Testis (tissue), 5 donors: ENCODE measurements at places on chromosomes 2 and 18. TPM values are rescaled to one million over a fixed set of nuclear protein-coding genes. Genes with fewer than 3 reads are reported as not detected.

- DNase-seq, result no peak
- H3K4me3 ChIP-seq, result no peak overlapping the region
- no peaks in the 10 kb centered on the region for H3K4me1 ChIP-seq
- no peaks in the 10 kb centered on the region for H3K27me3 ChIP-seq
- H3K36me3 ChIP-seq, result no peaks in the 10 kb centered on the region
Measured at GRCh38 chr18:79095216-79095615, 26.0 kb downstream of the ATP9B start.

- no peaks in the 10 kb centered on the region for H3K27me3 ChIP-seq
- H3K36me3 ChIP-seq, result no peaks in the 10 kb centered on the region
- H3K4me3 ChIP-seq, result no peak overlapping the region
- no peak for DNase-seq
- no peak overlapping the region for H3K27ac ChIP-seq
Measured at GRCh38 chr2:113305146-113305545, 26.4 kb upstream of the PAX8 start.

GRCh38 chr2:230678451-230678850 lies 34.2 kb upstream of the CAB39 start:
- no peaks in the 10 kb centered on the region for H3K27me3 ChIP-seq
- H3K4me1 ChIP-seq, result peaks cover 5% of the 10 kb centered on the region
- H3K36me3 ChIP-seq, result no peaks in the 10 kb centered on the region
- no peak overlapping the region for H3K27ac ChIP-seq

DNA sequence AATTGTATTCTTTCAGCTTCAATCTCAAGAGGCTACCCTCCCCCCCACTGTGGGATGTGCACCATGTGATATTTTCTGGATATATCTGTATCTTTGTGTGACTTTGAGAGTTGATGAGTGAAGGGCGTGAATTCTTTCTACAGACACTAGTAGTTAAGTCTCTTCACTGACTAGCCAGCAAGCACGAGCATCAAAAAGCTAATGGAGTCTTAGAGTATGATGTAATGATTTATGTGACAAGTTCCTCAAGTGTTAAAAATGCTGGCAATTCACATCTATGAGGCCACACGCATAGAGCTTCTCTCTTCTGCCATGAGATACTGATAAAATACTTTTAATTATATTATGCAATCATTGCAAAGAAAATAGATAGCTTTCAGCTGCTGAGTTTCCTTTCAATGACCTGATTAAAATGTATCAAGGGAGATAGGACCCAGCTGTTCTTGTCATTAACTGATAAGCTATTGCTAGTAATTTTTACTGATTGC lies 304.8 kb downstream of the TRIB2 start:
- H3K4me3 ChIP-seq, result no peak overlapping the region
- DNase-seq, result no peak
- no peaks in the 10 kb centered on the region for H3K36me3 ChIP-seq
- no peak overlapping the region for H3K27ac ChIP-seq
- no peaks in the 10 kb centered on the region for H3K27me3 ChIP-seq
- peaks cover 3% of the 10 kb centered on the region for H3K4me1 ChIP-seq

- DNase-seq, result no peak
- no peak overlapping the region for H3K27ac ChIP-seq
- no peaks in the 10 kb centered on the region for H3K4me1 ChIP-seq
- H3K36me3 ChIP-seq, result no peaks in the 10 kb centered on the region
- no peak overlapping the region for H3K4me3 ChIP-seq
Measured at GRCh38 chr2:165691615-165692014, 102.4 kb downstream of the GALNT3 start.

- H3K27ac ChIP-seq, result no peak overlapping the region
- H3K36me3 ChIP-seq, result no peaks in the 10 kb centered on the region
- H3K4me1 ChIP-seq, result peaks cover 8% of the 10 kb centered on the region
- H3K4me3 ChIP-seq, result no peak overlapping the region
- no peaks in the 10 kb centered on the region for H3K27me3 ChIP-seq
Measured at GRCh38 chr2:226839951-226840350, 4.1 kb downstream of the RHBDD1 start.

- peak overlapping the region; percentile 51 for H3K4me3 ChIP-seq
- no peaks in the 10 kb centered on the region for H3K36me3 ChIP-seq
- H3K27ac ChIP-seq, result peak overlapping the region; percentile 31
- DNase-seq, result peak; percentile 38
- H3K4me1 ChIP-seq, result no peaks in the 10 kb centered on the region
Measured at GRCh38 chr2:81467096-81467495, 1162.5 kb upstream of the LRRTM1 start.

GRCh38 chr2:109371481-109372170 lies 242.1 kb downstream of the SEPTIN10 start:
- DNase-seq, result no peak
- no peaks in the 10 kb centered on the region for H3K36me3 ChIP-seq
- H3K27me3 ChIP-seq, result no peaks in the 10 kb centered on the region
- no peak overlapping the region for H3K27ac ChIP-seq
- no peak overlapping the region for H3K4me3 ChIP-seq
- no peaks in the 10 kb centered on the region for H3K4me1 ChIP-seq

- no peaks in the 10 kb centered on the region for H3K4me1 ChIP-seq
- H3K27me3 ChIP-seq, result no peaks in the 10 kb centered on the region
- DNase-seq, result peak; percentile 5
- H3K4me3 ChIP-seq, result no peak overlapping the region
- no peaks in the 10 kb centered on the region for H3K36me3 ChIP-seq
Measured at GRCh38 chr2:240396623-240397541, 38.6 kb upstream of the GPC1 start.

GRCh38 chr2:148167241-148167766 lies 146.4 kb downstream of the MBD5 start:
- no peaks in the 10 kb centered on the region for H3K4me1 ChIP-seq
- H3K4me3 ChIP-seq, result no peak overlapping the region
- no peak overlapping the region for H3K27ac ChIP-seq
- H3K36me3 ChIP-seq, result no peaks in the 10 kb centered on the region
- no peaks in the 10 kb centered on the region for H3K27me3 ChIP-seq

DNA sequence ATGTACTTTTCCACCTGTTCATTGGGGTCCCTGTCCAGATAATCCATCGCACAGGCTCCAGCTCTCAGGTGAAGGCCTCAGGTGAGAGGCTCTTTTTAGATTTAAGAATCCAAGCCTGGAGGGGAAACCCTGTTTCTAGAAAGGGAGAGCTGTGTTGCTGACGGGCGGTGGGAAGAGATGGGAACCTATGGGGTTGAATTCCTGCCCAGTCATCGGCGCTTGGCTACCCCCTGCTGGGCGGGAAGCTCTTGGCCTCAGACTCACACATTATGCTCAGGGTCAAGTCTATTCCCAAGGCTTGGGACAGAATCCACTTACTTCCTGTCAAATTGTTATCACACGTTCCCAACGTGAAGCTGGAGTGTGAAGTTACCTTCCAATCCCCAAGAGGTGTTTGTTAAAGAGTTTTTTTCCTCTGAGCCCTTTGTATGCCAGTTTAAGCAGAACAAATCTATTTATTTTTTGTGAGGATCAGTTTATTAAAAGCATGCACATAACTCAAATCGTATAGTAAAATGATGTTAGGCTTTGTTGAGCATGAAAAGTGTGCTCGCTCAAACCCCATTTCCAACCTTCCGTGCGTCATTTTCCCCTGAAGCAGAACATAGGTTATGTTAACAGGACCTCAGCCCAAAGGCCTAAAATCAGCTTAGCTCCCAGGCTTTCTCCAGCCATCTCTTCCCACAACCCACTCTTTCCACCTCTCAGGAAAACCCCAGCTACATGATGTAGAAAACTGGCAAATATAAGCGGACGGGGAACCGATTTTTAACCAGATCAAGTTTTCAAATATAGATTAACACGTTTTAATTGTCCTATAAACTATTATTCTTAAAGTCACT lies 181.7 kb upstream of the ETAA1 start:
- no peaks in the 10 kb centered on the region for H3K4me1 ChIP-seq
- DNase-seq, result peak; percentile 80
- no peak overlapping the region for H3K27ac ChIP-seq
- H3K36me3 ChIP-seq, result no peaks in the 10 kb centered on the region
- H3K4me3 ChIP-seq, result no peak overlapping the region
- H3K27me3 ChIP-seq, result no peaks in the 10 kb centered on the region

DNA sequence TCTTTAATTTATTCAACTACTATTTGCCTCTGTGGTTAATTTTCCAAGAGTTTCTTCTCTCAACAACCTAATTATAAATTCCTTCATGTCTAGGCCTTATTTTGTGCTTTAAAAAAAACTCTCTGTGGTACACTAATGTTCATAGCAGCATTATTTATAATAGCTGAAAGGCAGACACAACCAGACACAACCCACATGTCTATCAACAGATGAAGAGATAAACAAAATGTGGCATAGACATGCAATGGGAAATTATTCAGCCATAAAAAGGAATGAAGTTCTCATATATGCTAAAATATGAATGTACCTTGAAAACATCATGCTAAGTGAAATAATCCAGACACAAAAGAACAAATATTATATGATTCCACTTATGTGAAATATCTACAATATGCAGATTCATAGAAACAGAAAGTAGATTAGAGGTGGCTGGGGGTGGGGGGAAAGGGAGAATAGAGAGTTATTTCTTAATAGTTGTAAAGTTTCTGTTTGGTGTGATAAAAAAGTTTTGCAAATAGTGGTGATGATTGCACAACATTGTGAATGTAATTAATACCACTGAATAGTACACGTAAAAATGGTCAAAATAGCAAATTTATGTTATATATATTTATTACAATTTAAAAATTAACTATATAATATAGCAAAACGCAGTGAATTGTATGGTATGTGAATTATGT lies 28.1 kb upstream of the RASGRP3 start:
- DNase-seq, result no peak
- no peaks in the 10 kb centered on the region for H3K27me3 ChIP-seq
- H3K27ac ChIP-seq, result no peak overlapping the region
- no peaks in the 10 kb centered on the region for H3K4me1 ChIP-seq
- H3K36me3 ChIP-seq, result no peaks in the 10 kb centered on the region

DNA sequence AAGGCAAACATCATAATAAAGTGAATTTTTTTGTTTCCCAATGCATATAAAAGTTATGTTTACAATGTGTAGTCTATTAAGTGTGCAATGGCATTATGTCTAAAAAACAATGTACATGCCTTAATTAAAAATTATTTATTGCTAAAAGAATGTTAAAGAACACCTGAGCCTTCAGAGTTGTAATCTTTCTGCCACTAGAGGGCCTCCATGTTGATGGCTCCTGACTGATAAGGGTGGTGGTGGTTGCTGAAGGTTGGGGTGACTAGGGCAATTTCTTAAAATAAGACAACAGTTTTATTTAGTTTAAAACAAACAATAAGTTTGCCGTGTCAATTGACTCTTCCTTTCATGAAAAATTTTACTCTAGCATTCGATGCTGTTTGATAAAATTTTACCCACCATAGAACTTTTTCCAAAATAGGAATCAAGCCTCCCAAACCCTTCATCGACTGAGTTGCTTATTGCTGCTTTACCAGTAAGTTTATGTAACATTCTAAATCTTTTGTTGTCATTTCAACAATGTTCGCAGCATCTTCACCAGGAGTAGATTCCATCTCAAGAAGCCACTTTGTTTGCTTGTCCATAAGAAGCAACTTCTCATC lies 32.3 kb downstream of the MAP3K2 start:
- no peak overlapping the region for H3K27ac ChIP-seq
- no peak for DNase-seq

DNA sequence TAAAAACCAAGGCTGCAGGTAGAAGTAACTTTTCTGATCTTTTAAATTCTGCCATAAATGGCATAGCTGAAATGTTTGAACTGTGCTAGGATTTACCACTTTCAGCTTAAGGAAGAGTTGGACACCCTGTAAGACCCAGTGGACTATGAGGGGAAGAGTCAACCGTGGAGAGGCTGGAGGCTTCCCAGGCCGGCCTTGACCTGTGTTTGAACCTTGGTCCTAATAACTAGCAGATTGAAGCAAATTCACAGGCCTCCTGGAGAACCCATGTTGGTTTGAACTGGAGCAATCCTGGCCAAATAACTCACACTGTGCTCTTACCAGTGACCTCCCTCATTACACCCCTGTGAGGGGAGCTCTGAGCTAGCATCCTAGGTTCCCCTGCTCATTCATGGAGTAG lies 87.2 kb upstream of the ALPP start:
- no peak overlapping the region for H3K27ac ChIP-seq
- H3K4me1 ChIP-seq, result peaks cover 45% of the 10 kb centered on the region
- H3K4me3 ChIP-seq, result no peak overlapping the region
- no peaks in the 10 kb centered on the region for H3K27me3 ChIP-seq
- DNase-seq, result peak; percentile 60

DNA sequence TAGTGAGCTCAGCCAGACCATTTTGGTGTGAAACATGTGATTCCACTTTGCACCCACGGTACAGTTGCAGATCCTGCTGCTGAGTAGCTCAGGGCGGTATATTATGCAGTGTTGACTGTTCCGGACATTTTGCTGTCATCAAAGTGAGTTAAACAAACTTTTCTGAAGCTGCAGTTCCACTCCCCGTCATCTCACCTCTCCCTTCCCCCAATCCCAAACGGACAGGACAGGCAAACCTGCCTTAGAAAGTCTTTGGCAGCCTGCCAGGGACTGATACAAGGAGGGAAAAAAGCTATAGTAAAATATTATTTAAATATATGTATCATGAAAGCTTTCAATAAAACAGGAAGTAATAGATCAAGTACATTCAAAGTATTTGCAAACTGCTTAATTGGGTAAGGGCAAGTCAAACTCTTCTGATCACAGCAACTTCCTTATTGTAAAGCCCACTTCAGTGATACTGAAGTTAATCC lies 35.5 kb upstream of the SP5 start:
- no peaks in the 10 kb centered on the region for H3K4me1 ChIP-seq
- DNase-seq, result no peak
- H3K4me3 ChIP-seq, result no peak overlapping the region
- H3K27me3 ChIP-seq, result no peaks in the 10 kb centered on the region

- no peak overlapping the region for H3K4me3 ChIP-seq
- no peaks in the 10 kb centered on the region for H3K27me3 ChIP-seq
- peaks cover 15% of the 10 kb centered on the region for H3K4me1 ChIP-seq
Measured at GRCh38 chr2:41736105-41736567, 311.7 kb upstream of the PKDCC start.

PROKR1 gene
- total RNA-seq, result 0.50 TPM

CYP1B1 gene
- total RNA-seq, result 36.9 TPM

TWIST2 gene
- 10.3 TPM for total RNA-seq

DCDC2C gene
- 12.1 TPM for total RNA-seq

RBM44 gene
- 15.0 TPM for total RNA-seq

KLHL14 gene
- 2.0 TPM for total RNA-seq

TRIM43 gene
- 1.3 TPM for total RNA-seq

CHRNG gene
- total RNA-seq, result not detected

TLX2 gene
- 4.5 TPM for total RNA-seq

C2orf78 gene
- total RNA-seq, result 3.5 TPM

GPAT2 gene
- 23.5 TPM for total RNA-seq

CNTNAP5 gene
- total RNA-seq, result 0.39 TPM

GAREM1 gene
- total RNA-seq, result 16.2 TPM

POLR1A gene
- total RNA-seq, result 28.7 TPM
